Astrocyte of the cerebellum (primary cell): ENCODE measurements at places on chromosomes 3 and 15.

DNA sequence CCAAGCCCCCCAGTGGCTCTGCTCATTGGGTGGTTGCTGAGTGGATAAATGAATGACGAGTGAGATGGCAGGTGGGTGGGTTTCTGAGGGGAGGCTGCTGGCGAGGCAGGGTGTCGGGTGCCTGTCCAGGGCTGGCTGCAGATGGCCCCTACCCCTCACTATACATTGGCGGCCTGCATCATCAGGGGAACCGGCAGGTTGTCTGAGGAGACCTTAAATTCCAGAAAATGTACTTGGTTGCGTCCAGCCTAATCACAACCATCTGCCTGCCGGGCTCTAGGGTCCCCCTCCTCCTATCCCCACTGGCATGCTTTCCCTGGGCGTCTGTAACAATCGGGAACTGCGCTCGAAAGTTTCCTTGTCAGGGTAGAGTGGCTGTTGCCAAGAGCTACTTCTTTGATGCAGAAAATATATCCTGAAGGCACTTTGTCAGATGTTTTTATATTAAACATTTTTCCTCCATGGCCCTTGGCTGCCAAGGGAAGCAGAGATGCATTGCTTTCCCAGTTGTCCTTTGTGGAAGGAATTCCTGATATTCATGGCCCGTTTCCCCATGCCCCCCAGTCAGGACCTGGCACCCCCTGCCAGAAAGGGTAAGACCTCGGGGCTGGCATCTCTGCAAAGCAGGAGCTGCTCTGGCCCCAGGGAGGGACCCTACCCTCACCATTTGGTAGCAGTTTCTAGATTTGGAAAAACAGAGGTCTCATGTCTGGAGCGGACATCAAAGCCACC is 22.9 kb downstream of the SMAD6 start:
- no peak for DNase-seq

DNA sequence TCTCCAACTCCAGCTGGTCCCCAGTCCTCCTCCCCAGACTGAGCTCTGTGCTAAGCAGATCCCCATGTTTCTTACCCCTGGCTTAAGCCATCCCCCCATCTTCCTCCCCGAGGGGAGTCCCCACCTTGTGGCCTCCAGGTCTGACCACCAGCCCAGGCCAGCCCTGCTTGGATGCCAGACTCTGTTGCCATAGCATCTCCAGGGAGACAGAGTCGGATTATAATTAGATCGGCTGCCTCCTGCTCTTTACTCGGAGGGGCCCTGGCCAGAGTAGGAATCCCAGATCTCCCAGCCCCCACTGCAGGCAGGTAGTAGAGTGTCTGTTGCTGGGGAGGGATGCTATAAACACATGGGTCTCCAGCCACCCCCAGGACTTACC is 2.4 kb downstream of the KLHDC8B start:
- no peak for DNase-seq

- DNase-seq, result peak; percentile 97
These were observed 46.2 kb downstream of the CTDSPL start for GRCh38 chr3:37907906-37908305.

DNA sequence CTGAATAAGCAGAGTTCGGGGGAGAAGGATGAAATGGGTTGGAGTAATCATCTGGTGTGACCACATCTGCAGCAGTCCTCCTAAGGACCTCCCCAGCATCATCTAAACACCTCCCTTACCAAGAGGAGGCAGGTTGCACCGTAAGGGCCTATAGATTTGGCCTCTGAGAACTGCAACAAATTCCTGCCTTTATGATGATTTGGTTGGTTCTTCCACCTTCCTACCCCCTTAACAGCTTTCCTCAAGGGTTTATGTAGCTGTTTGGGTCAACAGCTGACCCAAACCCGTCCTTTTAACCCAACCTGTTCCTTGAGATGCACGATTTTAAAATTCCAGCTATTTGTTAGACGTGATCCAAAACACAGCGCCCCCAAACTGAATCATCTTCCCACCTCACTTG is 58.2 kb downstream of the AAGAB start:
- no peak for DNase-seq

- no peak for DNase-seq
These were observed 118.8 kb upstream of the GALNT15 start for GRCh38 chr3:16055606-16056211.

GRCh38 chr3:192858849-192859585 is 58.6 kb downstream of the MB21D2 start:
- DNase-seq, result no peak

- DNase-seq, result no peak
These were observed 67.2 kb upstream of the POLG start for GRCh38 chr15:89401631-89402517.

GRCh38 chr3:69669070-69669469 is 70.2 kb upstream of the MITF start:
- no peak for DNase-seq

DNA sequence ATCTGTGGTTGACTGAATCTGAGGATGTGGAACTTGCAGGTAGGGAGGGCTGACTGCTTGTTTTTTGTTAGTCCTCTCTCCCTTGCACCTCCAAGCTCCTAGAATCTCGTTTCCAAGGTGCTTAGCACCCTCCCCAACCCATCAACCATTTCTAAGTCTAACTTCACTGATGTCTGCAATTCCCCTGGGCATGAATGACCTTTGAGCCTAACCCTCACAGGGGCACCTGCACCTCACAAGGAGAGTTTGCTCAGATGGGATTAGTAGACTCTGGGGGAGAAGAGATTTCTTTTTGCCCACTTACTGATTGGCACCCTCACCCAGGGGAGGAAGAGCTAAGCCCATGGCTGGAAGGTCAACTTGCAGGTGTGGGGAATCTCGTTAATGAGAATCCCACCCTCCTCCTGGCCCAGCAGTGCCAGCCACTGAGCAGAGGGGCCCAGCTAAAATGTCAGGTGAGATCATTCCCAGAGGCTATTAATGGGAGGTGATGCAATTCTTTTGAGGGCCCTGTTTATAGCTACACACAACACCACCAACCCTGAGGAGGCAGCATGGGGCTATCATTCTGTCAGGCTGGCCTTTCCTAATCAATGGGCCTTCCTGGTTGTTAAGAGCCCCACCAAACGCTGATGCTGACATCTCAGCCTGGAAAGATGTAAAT is 81.6 kb upstream of the HERC1 start:
- DNase-seq, result no peak

DNA sequence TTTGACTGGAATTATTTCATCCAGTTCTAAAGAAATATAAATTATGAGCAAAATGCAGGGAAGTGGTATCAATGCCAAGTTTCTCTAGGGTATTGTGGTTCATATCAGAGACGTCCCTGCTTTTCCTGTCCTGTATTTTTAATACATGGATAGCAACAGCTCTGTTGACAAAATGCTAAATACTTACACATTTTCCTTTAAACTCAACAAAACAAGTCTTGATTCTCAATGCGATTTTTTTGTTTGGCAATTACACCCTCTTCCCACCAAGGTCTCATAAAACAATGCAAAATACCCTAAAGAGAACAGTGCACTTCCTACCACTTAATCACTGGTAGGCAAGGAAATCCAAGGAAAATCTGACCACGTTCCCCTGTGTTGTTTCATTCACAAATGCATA is 120.0 kb downstream of the DUT start:
- DNase-seq, result no peak

GRCh38 chr3:99128235-99128634 is 226.7 kb upstream of the DCBLD2 start:
- DNase-seq, result no peak

GRCh38 chr15:88909956-88910831 is 3.0 kb downstream of the MFGE8 start:
- DNase-seq, result no peak

- DNase-seq, result no peak
These were observed 221.8 kb downstream of the UACA start for GRCh38 chr15:70541511-70541910.

DNA sequence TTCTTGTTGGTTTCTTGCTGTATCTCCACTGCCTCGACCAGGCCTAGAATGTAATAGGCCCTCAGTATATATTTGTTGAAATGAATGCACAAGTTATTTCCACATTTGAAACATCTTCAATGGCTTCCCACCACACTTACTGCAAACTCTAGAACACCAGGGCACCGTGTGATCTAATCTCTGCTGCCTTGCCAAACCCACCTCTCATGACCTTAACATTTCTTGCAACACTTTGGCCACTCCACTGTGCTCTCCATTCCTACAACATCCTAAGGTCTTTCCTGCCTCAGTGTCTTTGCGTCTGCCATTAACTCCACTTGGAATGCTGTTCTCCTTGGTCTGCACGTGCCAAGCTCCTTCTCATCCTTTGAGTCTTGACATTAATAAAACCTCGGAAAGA is 14.1 kb downstream of the FRMD4B start:
- no peak for DNase-seq

- peak; percentile 100 for DNase-seq
These were observed 19.7 kb downstream of the SSR3 start for GRCh38 chr3:156535162-156535627.

DNA sequence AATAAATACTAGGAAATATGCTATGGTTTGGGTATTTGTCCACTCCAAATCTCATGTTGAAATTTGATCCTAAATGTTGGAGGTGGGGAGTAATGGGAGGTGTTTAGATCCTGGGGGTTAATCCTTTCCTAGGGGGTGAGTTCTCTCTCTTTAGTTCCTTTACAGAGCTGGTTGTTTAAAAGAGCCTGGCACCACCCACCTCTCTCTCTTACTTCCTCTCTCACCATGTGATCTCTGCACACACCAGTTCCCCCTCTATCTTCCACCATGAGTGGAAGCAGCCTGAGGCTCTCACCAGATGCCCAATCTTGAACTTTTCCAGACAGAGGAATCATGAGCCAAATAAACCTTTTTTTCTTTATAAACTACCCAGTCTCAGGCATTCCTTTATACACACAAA is 10.5 kb downstream of the SLC24A5 start:
- no peak for DNase-seq
